Uterus (tissue), 4 donors: ENCODE measurements at places on chromosomes 12 and 14. TPM values are rescaled to one million over a fixed set of nuclear protein-coding genes. Genes with fewer than 3 reads are reported as not detected.

DNA sequence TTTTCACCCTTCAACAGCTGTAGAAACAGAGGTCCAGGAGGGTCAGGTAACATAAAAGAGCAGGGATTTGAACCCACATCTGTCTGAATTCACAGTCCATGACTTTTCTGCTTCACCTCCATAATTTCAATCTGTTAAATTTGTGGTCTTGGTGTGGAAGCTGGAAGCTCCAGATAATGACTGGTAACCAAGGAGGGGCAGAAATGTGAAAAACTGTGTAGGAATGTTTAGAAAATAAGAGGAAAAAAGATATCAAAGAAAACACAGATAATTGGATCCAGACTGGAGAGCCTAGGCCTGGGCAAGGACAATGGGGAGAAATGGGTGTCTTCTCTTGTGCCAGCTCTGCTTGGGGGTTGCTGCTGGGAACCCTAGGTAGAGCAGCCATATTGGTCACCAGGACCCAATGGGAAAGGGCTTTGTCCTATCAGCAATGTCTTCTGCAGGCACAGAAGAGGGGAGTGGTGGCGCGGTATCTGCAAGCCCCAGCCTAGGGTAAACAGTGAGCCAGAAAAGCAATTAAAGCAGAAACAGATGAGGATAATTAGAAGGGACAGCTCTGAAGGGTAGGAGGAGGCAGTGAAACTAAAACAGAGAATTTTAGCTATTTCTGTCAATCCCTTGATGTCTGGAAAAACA is 54.3 kb upstream of the CCDC91 start:
- H3K4me3 ChIP-seq = no peak overlapping the region
- H3K27me3 ChIP-seq = no peaks in the 10 kb centered on the region
- no peak overlapping the region for H3K27ac ChIP-seq
- H3K36me3 ChIP-seq = no peaks in the 10 kb centered on the region

DNA sequence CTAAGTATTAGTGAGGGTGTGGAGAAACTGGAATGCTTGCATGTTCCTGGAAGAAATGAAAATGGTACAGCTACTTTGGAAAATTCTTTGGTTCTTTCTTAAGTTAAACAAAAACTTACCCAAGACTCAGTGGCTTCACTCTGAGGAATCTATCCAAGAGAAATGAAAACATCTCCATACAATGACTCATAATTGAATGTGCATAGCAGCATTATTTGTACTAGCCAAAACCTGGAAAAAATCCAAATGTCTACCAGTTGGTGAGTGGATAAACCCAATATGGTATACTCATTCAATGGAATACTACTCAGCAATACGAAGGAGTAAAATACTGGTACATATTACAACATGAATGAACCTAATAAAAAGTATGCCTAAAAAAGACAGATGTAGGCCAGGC is 18.0 kb upstream of the CRACR2A start:
- no peak overlapping the region for H3K27ac ChIP-seq
- no peaks in the 10 kb centered on the region for H3K4me1 ChIP-seq
- H3K27me3 ChIP-seq = no peaks in the 10 kb centered on the region
- H3K36me3 ChIP-seq = no peaks in the 10 kb centered on the region

GRCh38 chr14:92726135-92726932 is 22.1 kb downstream of the LGMN start:
- H3K36me3 ChIP-seq = no peaks in the 10 kb centered on the region
- DNase-seq = peak; percentile 47
- no peaks in the 10 kb centered on the region for H3K27me3 ChIP-seq
- H3K4me3 ChIP-seq = no peak overlapping the region
- H3K4me1 ChIP-seq = no peaks in the 10 kb centered on the region

GRCh38 chr12:98721204-98721702 is 76.2 kb downstream of the APAF1 start:
- H3K27ac ChIP-seq = no peak overlapping the region
- no peaks in the 10 kb centered on the region for H3K36me3 ChIP-seq
- no peak for DNase-seq
- H3K4me3 ChIP-seq = no peak overlapping the region
- H3K4me1 ChIP-seq = no peaks in the 10 kb centered on the region

DNA sequence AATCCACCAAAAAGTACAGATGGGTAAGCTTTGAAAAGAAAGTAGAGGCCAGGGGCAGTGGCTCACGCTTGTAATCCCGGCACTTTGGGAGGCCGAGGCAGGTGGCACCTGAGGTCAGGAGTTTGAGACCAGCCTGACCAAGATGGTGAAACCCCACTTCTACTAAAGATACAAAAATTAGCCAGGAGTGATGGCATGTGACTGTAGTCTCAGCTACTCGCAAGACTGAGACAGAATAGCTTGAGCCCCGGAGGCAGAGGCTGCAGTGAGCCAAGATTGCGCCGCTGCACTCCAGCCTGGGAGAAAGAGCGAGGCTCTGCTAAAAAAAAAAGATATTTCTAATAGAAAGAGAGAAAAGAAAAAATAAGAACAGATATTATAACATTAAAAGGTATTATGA is 134.2 kb upstream of the SLCO1C1 start:
- H3K4me1 ChIP-seq = no peaks in the 10 kb centered on the region
- no peaks in the 10 kb centered on the region for H3K36me3 ChIP-seq
- H3K27me3 ChIP-seq = no peaks in the 10 kb centered on the region
- no peak overlapping the region for H3K4me3 ChIP-seq

DNA sequence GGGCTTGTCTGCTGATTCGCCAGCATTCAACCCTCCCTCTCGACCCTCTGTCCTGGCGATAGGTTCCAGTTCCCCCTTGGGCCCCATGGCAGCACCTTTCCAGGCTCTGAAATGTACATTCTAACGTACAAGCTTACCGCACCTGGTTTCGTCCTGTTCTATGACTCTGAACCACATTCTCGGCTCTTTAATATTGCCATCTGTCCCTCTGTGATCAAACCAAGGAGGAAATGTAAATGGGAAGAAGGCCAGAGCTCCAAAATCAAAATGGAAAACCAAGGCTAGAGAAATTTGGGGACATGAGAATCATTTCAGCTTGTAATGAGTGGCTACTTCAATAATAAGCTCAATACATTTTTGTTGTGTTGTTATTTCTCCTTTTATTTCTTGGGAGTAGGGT is 117.2 kb downstream of the TTC7B start:
- no peaks in the 10 kb centered on the region for H3K27me3 ChIP-seq
- no peaks in the 10 kb centered on the region for H3K36me3 ChIP-seq
- peaks cover 10% of the 10 kb centered on the region for H3K4me1 ChIP-seq
- no peak overlapping the region for H3K4me3 ChIP-seq
- no peak for DNase-seq

GRCh38 chr12:99053616-99054362 is 408.7 kb downstream of the APAF1 start:
- no peaks in the 10 kb centered on the region for H3K27me3 ChIP-seq
- DNase-seq = no peak
- H3K27ac ChIP-seq = no peak overlapping the region
- H3K4me3 ChIP-seq = no peak overlapping the region
- H3K36me3 ChIP-seq = no peaks in the 10 kb centered on the region

- H3K4me3 ChIP-seq = no peak overlapping the region
- no peaks in the 10 kb centered on the region for H3K4me1 ChIP-seq
- H3K27ac ChIP-seq = no peak overlapping the region
- no peak for DNase-seq
- H3K36me3 ChIP-seq = no peaks in the 10 kb centered on the region
- H3K27me3 ChIP-seq = no peaks in the 10 kb centered on the region
Measured at GRCh38 chr12:16261944-16262475, 15.5 kb downstream of the SLC15A5 start.

- H3K27ac ChIP-seq = no peak overlapping the region
- H3K36me3 ChIP-seq = no peaks in the 10 kb centered on the region
- H3K4me1 ChIP-seq = no peaks in the 10 kb centered on the region
- DNase-seq = no peak
- H3K27me3 ChIP-seq = no peaks in the 10 kb centered on the region
- H3K4me3 ChIP-seq = no peak overlapping the region
Measured at GRCh38 chr14:61262082-61262481, 19.1 kb downstream of the TMEM30B start.

DNA sequence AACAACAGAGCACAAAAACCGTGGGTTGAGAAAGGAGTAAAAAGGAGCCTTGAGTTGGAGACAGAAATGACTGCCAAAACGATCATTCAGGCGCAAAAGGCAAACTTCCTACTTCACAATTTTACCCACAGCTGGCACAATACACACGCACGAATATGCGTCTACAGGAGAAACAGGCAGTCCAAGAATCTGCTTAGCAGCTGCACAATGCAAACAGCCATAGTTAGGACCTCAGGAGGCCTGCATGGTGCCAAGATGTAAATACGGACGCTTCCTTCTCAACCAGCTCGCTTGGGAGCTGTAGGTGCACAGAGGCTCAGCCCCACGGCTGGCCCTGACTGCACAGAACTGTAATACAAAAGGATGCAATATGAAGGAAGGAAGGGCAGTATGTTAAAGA is 250.1 kb upstream of the CAND1 start:
- no peaks in the 10 kb centered on the region for H3K36me3 ChIP-seq
- H3K4me3 ChIP-seq = no peak overlapping the region
- no peaks in the 10 kb centered on the region for H3K27me3 ChIP-seq
- no peak overlapping the region for H3K27ac ChIP-seq
- no peaks in the 10 kb centered on the region for H3K4me1 ChIP-seq
- DNase-seq = no peak

- no peak overlapping the region for H3K27ac ChIP-seq
- DNase-seq = no peak
Measured at GRCh38 chr12:25556153-25556552, 3.1 kb upstream of the LMNTD1 start.

DNA sequence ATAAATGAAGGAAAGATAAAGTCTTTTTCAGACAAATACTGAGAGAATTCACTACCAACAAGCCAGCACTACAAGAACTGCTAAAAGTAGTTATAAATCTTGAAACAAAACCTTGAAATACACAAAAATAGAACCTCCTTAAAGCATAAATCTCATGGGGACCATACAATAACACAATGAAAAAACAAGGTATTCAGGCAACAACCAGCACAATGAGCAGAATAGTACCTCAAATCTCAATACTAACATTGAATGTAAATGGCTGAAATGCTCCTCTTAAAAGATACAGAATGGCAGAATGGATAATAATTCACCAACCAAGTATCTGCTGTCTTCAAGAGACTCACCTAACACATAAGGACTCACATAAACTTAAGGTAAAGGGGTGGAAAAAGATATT is 7.7 kb upstream of the IQSEC3 start:
- no peaks in the 10 kb centered on the region for H3K36me3 ChIP-seq
- DNase-seq = no peak
- no peaks in the 10 kb centered on the region for H3K4me1 ChIP-seq

PRKD1 gene
- total RNA-seq = 43.6 TPM

CLECL1 gene
- not detected for total RNA-seq

REM2 gene
- 1.6 TPM for total RNA-seq

ST8SIA1 gene
- total RNA-seq = 11.2 TPM

C14orf132 gene
- total RNA-seq = 16.5 TPM

RNF212B gene
- not detected for total RNA-seq

IFI27 gene
- 390 TPM for total RNA-seq
